ENCODE measurements at places on chromosomes 1 and 21.

DNA sequence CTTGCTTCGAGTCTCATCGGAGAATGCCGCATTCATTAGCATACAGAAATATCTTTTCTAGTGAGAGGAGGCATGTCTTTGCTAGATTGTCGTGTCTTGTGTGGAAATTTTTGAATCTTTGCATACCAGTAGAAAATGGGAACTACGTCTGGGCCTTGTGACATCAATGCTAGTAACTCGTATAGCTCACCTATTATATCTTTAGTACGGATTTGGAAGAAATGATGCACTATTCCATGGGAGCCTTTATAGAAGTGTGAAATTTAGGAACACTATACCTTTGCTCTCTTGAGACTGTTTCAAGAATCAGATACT, 835 bp downstream of the UHMK1 start:
- no peak for DNase-seq

DNA sequence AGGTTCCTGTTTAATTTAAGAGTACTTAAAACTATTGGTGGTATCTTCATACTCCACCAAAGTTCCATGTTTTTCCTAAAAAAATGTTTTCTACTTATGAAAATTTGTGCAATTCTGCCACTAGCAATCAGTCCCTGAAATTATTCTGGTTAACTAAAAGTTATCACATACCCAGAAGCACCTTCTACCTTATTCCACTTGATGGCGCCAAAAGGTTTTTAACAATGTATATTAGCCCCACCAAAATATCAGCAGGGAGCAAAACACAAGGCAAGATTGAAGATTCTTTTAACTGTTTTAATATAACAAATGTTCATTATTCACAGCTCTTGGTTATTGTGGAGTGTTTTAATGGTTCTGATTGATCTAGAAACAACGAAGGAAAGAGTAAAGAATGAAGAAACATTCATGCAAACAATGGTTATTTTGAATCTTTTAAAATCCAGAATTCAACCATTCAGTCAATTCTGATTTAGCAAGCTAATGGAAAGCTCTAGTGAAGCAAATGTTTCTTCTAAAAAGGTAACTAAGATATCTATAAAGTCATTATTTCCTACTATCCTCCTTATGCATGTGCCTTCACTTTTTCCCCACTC, 67.2 kb downstream of the TTLL7 start:
- no peak for DNase-seq

- DNase-seq, result no peak
Measured at GRCh38 chr1:10823000-10823401, 26.6 kb upstream of the CASZ1 start.

DNA sequence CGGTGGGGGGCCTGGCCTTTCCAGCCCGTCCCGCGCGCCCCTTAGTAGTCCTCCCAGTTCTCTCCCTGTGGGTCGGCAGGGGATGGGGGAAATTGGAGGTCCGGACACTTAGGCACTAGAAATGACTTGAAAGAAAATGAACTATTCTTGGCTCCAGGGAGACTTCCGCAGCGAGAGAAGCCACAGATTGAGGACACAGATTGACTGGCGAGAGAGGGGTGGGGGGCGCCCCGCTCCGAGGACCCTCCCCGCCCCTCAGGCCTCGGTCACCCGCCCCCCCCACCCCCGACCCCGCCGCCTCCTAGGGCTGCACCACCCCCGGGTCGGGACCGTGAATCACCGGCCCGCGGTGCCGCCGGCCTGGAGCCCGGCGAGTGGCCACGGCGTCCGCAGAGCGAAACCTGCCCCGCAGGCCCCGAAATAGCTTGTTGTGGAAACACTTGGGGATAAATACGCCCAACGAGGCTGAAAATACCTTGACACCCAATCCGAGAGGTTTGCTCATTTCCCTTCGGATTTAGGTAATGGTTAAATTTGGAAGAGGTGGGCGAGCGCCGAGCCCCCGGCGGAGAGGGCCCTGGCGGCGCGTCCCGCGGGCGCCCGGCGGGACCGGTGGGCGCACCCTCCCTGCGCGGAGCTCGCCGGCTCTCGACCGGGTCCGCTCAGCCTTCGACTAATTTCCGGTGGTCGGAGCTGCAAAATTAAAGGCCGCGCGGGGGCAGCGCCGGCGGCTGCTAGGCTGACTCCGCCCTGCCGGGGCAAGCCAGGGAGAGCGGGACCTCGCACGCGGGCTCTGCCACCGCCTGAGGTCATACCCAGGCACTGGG, at the start of gene GFI1:
Gene GFI1, minus strand, starts transcription at position 675 of the 827 bp plus-strand sequence. CDS start 3,438 bp downstream, outside the sequence.
- no peak for DNase-seq

GRCh38 chr21:37342046-37342632, 24.4 kb upstream of the DYRK1A start:
- no peak for DNase-seq

DNA sequence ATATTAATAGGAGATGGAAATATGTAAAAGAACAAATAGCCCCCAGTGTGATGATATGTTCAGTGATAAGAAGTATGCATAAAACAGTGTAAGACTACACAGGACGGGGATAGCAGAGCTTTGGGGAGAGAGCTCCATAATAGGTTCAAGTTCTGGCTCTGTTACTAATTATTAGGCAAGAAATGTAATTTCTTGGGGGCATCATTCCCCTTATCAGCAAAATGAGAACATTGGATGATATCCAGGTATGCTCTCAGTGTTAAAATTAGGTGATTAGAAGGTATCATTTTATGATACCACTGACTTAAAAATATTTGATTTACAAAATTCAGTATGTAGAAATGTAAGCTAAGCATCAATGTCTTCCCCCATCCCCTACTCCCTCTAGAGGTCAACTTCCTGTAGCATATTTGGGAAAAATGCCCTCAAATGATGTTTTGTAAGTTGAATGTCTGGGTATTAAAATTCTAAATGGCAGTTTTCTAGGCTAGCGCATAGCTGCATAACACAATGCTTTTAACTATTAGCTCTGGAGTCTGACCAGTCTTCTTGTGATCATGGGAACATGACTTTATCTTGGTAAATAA, 585.7 kb upstream of the CAMK1G start:
- no peak for DNase-seq

DNA sequence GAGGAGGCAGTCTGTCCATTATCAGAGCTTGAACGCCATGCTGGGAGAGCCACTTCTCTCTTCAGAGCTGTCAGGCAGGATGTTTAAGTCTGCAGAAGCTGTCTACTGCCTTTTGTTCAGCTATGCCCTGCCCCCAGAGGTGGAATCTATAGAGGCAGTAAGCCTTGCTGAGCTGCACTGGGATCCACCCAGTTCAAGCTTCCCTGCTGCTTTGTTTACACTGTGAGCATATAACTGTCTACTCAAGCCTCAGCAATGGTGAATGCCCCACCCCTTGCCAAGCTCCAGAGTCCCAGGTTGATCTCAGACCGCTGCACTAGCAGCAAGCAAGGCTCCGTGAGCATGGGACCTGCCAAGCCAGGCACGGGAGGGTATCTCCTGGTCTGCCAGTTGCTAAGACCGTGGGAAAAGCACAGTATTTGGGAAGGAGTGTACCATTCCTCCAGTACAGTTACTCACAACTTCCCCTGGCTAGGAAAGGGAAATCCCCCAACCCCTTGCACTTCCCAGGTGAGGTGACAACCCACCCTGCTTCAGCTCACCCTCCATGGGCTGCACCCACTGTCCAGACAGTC, 32.5 kb downstream of the RGS13 start:
- DNase-seq, result no peak

DNA sequence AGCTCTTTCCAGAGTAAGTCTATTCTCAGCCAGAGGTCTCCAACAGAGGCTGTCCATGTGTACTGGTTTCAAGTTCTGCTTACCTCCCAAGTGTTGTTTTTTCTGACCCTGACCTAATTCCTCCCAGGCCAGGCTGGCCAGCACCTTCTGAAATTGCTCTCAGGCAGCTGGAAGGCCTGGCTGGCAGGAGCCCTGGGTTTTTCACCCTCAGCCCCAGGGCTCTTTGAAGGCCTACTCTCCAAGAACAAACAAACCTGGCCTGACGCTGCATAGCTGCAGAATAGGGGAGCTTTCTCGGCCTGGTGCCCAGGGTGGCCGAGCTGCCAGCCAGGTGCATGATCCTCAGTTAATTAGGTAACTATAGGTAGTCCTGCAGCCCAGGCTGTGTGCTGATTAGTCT, 147.5 kb downstream of the CACNA1E start:
- DNase-seq, result no peak

GRCh38 chr1:151655371-151655770, 43.5 kb downstream of the SNX27 start:
- DNase-seq, result no peak

DNA sequence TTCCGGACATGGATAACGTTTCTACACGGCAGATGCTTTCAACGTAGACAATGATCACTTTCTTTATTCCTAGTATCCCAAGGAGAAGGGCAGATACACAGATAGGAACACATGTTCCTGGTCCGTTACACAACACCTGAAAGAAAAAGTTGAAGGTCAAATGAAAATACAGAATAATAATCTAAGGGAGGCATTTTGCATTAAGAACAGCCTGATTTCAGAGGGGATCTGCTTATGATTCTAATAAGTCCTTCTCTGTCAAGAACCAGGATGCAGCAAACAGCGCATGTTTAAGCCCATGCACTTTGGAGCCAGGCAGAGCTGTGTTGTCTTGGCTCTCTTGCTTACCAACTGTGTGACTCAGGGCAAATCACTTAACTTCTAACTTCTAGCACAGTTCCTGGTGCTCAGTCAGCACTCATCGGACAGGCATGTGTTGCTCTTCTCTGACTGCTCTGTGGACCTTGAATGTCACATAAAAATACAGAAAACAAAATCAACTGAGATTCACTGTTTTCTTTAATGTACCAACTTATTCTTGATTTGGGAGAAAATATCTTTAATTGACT, 56.3 kb upstream of the CNN3 start:
- DNase-seq, result peak; percentile 76

DNA sequence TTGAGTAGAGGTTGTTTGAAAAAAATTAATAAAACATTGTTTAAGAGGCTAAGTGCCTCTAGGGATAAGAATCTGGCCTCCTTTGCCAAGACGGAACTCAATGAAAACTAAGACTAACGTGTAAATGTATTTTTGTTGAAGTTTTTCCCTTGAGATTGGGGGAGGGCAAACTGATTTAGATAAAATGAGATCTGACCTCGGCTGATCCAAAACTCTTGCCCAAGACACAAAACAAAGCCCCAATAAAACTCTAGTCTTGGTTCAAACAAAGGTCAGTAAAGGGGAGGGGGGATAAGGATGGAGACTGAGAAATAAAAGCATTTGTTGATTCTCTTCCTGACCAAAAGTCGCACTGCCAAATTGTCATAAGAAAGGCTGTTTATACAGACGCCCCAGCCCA, 134.8 kb upstream of the DPT start:
- no peak for DNase-seq

DNA sequence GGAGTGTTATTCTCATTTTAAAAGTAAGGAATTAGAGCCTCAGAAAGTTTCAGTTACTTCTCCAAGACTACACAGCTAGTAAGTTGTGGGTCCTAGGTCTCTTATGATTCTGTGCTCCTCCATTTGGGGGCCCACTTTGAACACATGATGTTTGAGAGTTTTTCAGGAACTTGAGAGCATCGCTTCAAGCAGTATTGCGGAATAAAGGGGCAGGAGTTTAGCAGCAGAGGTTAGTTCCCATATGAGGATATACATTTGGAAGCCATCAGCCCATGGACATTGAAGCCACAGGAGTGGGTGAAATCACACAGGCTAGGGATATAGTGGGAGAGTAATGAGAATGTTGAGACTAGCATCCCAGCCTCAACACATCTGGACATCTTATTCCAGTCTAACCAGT, 143.2 kb downstream of the RASAL2 start:
- no peak for DNase-seq
